Lower leg skin (tissue), 4 donors: ENCODE measurements at places on chromosomes 3 and 15. TPM values are rescaled to one million over a fixed set of nuclear protein-coding genes. Genes with fewer than 3 reads are reported as not detected.
A peak's percentile ranks its signal among the peaks of the same experiment; 100 is the strongest.

Gene CLDN11
- 1.5 TPM for total RNA-seq

Gene SAXO2
- total RNA-seq: 0.30 TPM

GRCh38 chr3:177459401-177459800 lies 262.1 kb upstream of the TBL1XR1 start:
- no peak for DNase-seq

DNA sequence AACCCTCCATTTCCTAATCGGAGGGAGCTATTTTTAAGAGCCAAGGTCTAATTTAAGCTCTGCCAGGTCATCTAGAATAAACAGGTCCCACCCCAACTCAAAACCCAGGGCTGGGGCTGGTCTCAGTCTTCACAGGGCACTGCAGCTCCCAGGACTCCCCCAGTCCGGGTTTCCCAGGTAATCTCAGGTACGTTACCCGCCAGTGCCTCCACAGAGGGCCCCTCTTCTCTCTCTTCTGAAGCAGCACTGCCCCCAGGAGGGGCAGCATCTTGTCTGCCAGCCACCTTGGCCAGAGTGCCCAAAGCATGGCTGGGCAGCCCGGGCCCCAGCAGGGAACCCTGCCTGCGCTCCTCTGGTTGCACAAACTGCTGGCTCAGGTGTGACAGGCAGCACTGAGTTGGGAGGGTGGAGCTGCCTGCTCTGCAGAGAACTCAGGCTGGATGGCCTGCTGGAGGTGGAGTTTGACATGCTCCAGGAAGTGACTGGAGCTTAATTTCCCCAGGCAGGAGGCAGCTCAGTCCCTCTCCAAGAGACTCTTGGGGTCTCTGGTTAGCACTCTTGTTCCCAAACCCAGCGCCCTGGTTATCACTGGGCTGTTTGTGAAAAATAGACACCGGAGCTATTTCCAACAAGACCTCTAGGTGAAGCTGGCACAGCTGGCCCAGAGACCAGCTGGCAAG lies at the start of gene PLA2G4F:
Gene PLA2G4F, minus strand, starts transcription at position 394 of the 680 bp plus-strand sequence. Its CDS starts 87 bp downstream, at position 307.
- DNase-seq: peak; percentile 83

- DNase-seq: no peak
Measured at GRCh38 chr15:63195569-63196015, 6.2 kb downstream of the RAB8B start.

DNA sequence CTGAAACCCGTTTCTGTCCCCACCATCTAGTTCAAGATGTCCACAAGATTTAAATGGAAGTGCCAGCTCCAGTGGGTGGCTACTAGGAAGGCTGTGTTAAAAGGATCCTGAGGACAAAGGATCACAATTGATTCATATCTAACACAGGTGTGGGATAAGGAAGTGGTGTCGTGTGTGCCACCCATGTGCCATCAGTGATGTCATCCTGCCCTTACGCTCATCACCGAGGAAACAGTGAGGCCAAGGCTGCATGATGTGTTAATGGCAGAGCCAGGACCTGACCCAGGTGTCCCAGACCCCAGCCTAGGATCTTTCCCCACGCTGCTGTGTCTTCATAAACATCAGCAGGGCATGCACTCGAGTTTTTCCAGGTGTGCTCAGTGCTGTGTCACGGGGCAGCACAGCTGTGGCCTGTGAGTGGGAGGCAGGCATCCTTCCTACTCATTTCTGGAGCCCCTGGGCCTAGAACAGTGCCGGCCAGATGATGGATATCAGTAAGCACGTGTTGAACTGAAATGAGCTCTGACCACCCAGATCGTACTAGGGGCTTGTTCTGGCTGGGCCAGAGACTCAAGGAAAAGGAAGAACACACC lies 10.6 kb upstream of the TGM5 start:
- DNase-seq: peak; percentile 68

GRCh38 chr3:134017490-134017889 lies 12.2 kb downstream of the SLCO2A1 start:
- DNase-seq: no peak

DNA sequence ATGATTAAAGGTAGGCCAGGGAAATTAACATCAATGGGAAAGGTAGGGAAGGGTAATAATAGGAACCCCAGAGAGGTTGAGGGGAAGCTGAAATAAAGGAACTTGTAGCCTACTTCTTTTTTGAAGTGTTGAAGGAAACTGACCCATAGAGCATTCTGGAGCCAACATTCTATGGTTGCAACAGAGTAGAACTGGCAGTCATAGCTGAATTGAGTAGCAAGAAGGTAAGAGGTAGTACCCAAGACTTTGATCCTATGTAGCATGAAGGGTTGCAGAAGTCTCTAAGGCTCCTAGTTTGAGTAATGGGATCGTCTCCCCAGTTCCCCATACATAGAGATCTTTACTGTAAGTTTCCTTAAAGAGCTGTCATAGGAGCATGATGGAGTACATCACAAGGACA lies 7.4 kb upstream of the ZNF774 start:
- no peak for DNase-seq

- DNase-seq: no peak
Measured at GRCh38 chr15:99616773-99617342, 51.1 kb downstream of the MEF2A start.

Gene SMCO1
- total RNA-seq: not detected

DNA sequence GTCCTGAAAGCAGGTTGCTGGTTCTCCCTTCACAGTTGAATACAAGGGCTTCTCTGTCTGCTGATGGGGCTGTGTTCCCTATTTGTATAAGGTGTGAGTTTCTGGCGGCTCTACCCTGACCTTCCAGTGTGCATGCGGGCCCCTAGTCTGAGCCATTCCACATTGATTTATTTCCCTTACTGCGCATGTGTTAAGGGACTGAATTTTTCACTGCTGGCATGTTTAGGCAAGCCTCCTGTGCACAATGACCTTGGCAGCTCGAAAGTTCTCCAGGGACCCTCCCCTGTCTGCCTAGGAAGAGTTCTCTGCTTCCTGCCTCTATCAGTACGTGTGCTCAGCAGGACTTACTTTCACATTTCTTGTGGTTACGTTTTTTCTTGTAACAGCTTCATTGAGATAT lies 11.4 kb downstream of the TRAK1 start:
- no peak for DNase-seq

Gene COL7A1
- total RNA-seq: 159 TPM

Gene CFAP44
- total RNA-seq: 3.4 TPM

DNA sequence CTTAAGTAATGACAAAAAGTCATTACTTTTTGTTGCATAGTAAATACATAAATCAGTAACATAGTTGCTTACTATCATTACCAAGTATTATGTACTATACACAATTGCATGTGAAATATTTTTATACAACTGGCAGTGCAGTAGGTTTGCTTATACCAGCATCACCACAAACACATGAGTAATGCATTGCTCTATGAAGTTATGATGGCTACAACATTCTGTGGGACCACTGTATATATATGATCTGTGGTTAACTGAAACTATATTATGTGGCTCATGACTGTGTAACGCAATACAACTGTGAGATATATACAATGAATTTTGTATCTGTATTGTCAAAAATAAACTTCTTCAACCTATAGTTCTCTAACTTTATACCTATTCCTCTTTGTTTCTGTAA lies 113.7 kb upstream of the RBMS3 start:
- no peak for DNase-seq

Gene PRKCD
- total RNA-seq: 35.8 TPM

DNA sequence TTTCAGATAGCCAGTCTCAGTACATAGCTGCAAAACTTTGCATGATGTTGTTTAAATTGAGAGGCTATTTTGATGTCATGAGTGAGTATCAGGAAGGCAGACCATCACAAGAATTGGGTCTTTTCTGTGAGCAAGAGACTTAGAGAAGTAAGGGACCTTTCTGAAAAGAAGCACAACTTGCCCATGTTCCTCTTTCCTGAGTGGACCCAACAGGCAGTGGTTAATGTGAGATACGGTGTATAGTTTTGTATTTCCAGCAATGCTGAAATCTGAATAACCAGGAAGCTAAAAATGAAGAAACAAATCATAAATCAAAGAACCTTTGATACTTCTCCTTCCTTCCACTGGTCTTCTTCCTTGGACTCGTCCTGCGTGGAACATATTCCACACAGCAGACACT lies 25.1 kb downstream of the MCTP2 start:
- no peak for DNase-seq

- no peak for DNase-seq
Measured at GRCh38 chr3:61688307-61688984, 127.1 kb downstream of the PTPRG start.

Gene FEZF2
- total RNA-seq: not detected

GRCh38 chr3:187968883-187969580 lies 184.9 kb upstream of the LPP start:
- DNase-seq: peak; percentile 78

GRCh38 chr15:64519897-64520296 lies 59.5 kb downstream of the ZNF609 start:
- no peak for DNase-seq

GRCh38 chr3:175486255-175486654 lies 627.1 kb downstream of the NAALADL2 start:
- no peak for DNase-seq

GRCh38 chr3:182201456-182202168 lies 489.9 kb downstream of the SOX2 start:
- no peak for DNase-seq

Gene EFHB
- total RNA-seq: 0.88 TPM

GRCh38 chr15:48945386-48945785 lies 18.3 kb downstream of the SHC4 start:
- DNase-seq: no peak

GRCh38 chr3:153429821-153430220 lies 267.8 kb downstream of the RAP2B start:
- DNase-seq: no peak

DNA sequence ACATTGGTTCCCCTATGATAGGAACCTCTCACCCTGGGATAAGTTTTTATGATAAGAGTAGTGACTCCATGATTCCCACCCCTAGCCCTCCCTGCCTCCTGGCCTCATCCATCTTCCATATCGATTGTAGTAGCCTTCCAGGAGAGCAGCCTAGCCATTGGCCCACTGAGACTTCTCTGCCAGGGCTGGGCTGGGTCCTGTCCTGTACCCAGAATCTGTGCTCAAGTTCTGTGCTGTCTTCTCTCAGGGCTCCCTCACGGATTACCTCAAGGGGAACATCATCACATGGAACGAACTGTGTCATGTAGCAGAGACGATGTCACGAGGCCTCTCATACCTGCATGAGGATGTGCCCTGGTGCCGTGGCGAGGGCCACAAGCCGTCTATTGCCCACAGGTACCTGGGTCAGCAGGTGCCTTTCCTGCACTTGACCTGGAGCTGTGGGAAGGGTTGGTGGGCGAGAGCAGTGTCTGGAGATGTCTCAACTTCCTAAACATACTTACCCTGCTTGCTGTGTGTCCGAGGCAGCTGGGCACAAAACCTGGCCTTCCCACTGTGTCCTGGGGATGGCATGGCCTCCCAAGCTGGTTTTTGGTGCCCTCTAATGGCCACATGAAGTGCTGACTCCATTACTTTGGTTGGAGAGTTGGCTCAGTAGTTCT lies 16.6 kb upstream of the EXOG start:
- no peak for DNase-seq

DNA sequence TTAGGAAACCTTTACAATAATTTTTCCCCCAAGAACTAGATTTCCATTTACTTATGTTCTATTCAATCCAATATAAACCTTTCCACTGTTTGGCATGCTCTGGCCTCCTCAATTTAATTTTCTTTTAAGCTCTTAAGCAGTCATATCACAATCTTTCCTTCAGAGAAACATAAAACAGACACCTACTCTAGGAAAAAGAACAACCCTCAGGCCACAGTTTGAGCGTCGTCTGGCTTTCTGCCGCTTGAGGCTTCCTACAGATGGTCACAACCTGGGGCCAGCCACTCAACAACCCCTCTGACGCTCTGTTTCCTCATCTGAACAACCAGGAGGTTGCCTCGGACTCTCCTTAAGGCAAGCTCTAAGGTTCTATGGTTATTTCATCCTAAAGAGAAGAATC lies 143.3 kb downstream of the ADAMTS17 start:
- no peak for DNase-seq
